Activated CD8-positive, alpha-beta T cell treated with anti-CD3 and anti-CD28 coated beads for 36 hours (primary cell): ENCODE measurements at places on chromosomes 7 and 10. TPM values are rescaled to one million over a fixed set of nuclear protein-coding genes. Genes with fewer than 3 reads are reported as not detected.

PIP gene
- total RNA-seq = not detected

CUZD1 gene
- 1.5 TPM for total RNA-seq

ADIRF gene
- total RNA-seq = not detected

CALHM1 gene
- total RNA-seq = not detected

EN2 gene
- total RNA-seq = not detected

RBM20 gene
- total RNA-seq = 0.72 TPM

ANXA8L1 gene
- total RNA-seq = not detected

C10orf62 gene
- not detected for total RNA-seq

VSIR gene
- total RNA-seq = 59.6 TPM

CDC14C gene
- not detected for total RNA-seq

CRHR2 gene
- not detected for total RNA-seq

SCIN gene
- not detected for total RNA-seq

NUTM2E gene
- total RNA-seq = not detected
